ENCODE measurements at places on chromosomes 16 and 17.
A peak's percentile ranks its signal among the peaks of the same experiment; 100 is the strongest.

GRCh38 chr17:60293580-60294335, 98.2 kb downstream of the USP32 start:
- no peak for DNase-seq

DNA sequence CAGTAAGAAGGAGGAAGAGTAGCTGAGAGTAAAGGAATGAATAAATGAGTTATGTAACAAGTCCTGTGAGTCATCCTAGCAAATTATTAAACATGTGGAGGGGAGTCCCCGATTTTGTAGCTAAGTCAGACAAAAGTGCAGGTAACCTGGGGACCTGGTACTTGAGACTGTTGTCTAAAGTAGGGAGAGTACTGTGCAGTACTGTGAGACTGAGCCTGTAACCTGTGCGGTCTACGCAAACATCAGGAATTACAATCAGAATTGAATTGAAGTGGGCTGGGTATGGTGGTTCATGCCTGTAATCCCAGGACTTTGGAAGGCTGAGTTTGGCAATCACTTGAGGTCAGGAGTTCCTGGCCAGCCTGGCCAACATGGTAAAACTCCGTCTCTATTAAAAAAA, 35.7 kb downstream of the IKZF3 start:
- no peak for DNase-seq

- no peak for DNase-seq
Measured at GRCh38 chr17:10920558-10921108, 82.7 kb upstream of the PIRT start.

DNA sequence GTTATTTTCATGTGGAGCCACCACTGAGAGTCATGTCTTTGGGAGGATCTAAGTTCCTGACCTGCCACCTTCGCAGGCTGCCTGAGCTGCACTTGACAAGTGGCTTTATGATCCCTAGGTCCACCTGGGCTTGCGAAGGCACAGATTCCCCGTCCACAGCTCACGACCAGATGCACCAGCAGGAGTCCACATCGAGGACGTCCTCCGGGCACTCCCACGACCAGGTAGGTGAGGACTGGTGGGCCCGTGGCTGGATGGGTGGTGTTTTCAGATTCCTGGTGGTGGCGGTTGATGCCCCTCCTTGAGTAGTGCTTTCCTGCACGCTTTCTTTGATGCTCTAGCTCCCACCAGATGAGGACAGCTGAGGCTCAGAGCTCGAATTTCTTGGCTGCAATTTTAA, 14.8 kb downstream of the FAM234A start:
- no peak for DNase-seq

GRCh38 chr16:79412783-79413225, 187.7 kb downstream of the MAF start:
- no peak for DNase-seq

DNA sequence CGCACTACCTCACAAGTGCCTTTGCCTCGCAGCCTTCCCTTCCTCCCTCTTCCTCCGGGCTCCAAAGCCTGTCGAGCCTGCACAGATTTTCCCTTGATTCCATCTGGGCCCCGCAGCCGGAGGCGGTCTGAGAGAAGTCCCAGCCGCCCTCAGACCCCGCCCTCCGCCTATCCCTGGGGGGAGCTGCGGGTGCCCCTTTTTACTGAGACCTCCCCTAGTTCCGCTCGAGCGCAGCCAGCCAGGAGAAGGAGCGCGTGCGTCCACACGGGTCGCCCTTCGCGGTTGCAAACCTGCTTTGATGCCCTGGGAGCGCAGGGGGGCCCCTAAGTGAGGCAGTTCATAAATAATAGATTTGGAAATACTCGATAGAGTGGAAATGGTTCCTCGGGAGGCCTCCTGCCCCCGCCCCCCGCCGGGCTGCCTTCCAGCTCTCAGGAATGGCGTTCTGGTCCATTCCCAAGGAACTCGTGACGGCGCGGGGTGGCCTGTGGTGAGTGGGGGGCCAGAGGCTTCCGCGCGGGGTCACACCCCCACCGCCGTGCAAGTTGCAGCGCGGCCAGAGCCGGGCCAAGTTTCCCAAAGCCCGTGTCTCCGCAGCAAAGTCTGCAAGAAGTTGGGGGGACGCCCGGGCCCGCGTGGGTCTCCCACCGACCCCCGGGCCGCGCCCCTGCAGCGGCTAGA, 610 bp downstream of the C16orf74 start:
- peak; percentile 66 for DNase-seq

- no peak for DNase-seq
Measured at GRCh38 chr16:4053301-4053845, 62.9 kb downstream of the ADCY9 start.
